Mesenteric fat pad (tissue), 1 donor: ENCODE measurements at places on chromosomes 5 and 9. TPM values are rescaled to one million over a fixed set of nuclear protein-coding genes. Genes with fewer than 3 reads are reported as not detected.

The PCDHGA6 gene
- 3.1 TPM for total RNA-seq

The PRELID2 gene
- 7.7 TPM for total RNA-seq

DNA sequence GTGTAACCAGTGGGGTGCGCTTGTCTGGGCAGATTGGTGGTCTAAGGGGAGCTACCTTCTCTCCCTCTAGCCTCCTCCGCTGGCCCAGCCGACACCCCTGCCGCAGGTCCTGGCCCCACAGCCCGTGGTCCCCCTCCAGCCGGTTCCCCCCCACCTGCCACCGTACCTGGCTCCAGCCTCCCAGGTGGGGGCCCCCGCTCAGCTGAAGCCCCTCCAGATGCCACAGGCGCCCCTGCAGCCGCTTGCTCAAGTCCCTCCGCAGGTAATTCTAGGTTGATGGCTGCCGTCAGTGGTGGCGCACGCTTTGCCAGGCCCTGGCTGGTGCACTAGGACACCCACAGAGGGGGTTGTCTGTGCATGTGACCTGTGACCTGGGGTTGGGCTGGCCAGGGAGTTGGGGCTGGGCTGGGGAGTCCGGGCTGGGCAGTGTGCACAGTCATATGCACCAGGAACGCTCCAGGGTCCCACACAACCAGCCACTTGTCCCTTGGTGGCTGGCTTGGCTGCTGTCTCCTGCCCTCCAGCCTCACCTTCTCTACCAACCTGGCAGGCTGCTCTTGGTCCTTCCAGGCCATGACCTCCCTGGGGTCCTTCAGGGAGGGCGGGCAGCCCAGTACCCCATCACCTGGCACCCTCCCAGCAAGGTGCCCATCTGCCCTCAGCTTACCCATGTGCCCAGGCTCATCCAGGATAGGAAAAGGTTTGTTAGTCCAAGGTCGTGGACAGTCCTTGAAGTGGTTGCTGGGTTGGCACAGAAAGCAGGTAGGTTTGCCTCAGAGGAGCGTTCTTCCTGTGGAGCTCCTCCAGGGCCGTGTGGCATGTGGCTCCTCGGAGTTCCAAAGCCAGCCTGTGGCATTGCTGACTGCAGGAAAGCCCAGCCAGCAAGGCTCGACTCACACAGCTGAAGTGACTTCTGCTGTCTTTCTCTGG is 73.2 kb downstream of the WNK2 start:
- peak; percentile 86 for DNase-seq

DNA sequence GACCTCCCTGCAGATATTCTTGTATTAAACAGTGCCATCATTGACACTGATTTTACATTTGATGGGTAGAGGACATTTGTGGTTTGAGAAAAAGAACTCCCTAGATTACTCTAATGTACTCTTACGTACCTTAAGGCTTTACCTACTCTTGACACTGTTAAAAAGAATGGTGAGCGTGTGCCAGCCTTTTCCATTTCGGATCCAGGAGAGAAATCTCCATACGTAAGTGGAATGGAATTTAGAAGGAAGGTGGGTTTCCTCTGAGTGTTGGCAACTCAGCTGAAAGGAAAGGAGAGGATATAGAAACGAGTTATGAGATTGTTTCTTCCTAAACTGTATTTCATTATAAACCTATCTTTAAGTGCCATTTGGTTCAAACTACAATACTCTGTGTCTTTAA is 40.9 kb downstream of the TNPO1 start:
- DNase-seq: no peak

GRCh38 chr9:16848179-16848578 is 22.3 kb downstream of the BNC2 start:
- DNase-seq: no peak

DNA sequence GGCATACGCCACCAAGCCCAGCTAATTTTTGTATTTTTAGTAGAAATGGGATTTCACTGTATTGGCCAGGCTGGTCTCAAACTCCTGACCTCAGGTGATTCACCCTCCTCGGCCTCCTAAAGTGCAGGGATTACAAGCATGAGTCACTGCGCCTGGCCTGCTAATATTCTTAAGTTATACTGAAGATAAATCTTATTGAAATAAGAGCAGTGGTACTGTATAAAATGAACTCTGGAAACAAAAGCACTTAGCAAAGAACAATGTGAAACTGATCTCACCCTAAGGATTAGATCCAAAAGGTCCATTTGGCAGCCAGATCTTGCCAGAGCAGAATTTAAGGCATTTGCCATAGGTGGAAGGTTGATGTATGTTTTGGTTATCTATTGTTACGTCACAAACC is 27.1 kb downstream of the CYSTM1 start:
- no peak for DNase-seq
